ENCODE measurements at places on chromosomes 4 and X. TPM values are rescaled to one million over a fixed set of nuclear protein-coding genes. Genes with fewer than 3 reads are reported as not detected.

DNA sequence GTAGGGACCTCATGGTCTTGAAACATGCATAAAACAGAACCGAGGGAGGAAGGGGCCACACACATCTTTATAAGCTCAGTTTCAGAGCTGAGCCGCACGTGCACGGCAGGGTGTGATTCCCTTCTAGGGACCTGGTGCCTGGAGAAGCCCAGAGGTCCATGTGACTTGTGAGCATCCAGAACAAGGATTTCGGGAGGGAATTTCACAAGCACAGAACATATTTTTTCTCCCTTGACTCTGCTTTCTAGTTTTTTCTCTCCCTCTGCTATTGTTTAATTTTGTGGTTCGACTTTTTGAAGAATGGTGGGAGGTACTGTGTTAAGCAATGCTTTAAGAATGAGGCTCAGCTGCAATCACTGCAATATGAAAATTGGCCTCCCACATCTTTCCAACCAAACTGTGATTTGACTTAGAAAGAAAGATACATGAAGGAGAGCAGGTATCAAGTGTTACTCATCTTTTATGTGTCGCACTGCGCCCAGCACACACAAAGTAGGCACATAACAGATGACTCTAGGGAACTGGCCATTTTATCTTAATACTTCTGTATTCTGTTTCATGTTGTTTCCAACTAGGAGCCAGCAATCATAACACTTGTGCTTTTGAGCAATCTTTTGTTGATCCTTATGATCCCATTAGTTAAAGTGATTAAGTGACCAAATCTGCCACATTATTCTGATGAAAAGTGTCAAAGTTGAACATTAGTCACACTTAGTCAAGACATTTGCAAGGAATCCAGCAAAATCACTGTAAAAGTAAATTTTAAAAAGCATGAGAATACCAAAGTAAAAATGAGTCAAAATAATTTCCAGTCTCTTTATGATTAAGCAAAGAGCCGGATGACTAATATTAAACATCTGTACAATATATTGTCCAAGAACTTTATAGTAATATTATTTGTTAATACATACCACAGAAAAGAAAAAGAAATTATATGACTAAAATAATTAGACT lies 86.4 kb downstream of the SHISA3 start:
- DNase-seq: no peak

GRCh38 chrX:12711435-12712040 lies 79.7 kb upstream of the PRPS2 start:
- DNase-seq: no peak

GRCh38 chr4:52646741-52647140 lies 12.4 kb downstream of the USP46 start:
- no peak for DNase-seq

GRCh38 chrX:119503484-119503861 lies 35.2 kb downstream of the SLC25A5 start:
- no peak for DNase-seq

GRCh38 chr4:150149381-150149780 lies 71.1 kb downstream of the DCLK2 start:
- DNase-seq: no peak

DNA sequence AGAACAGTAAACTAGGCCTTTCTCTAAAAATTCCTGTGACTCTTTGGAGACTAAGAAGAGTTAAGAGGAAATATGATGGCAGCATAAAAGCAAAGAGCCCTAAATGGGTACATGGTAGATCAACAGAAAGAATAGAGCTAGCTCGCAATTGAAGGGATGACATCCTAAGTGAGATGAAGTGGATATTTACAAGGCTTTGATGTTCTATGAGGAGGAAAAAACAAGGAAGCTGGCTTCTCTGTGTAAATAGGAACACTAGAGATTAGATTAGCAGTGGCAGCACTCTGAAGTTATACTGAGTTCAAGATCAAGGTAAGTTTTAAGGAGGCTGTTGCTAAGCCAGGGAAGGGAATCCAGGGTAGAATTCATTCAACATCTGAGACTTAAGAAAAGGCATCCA lies 73.1 kb upstream of the MBNL3 start:
- DNase-seq: no peak

GRCh38 chr4:79199743-79200142 lies 126.1 kb downstream of the NAA11 start:
- no peak for DNase-seq

- DNase-seq: no peak
These were observed 3.2 kb downstream of the RPS6KA3 start for GRCh38 chrX:20263474-20263873.

GRCh38 chrX:75786290-75786689 lies 1.2 kb upstream of the MAGEE2 start:
- DNase-seq: no peak

- DNase-seq: no peak
These were observed 98.0 kb upstream of the DKK2 start for GRCh38 chr4:107133965-107134653.

DNA sequence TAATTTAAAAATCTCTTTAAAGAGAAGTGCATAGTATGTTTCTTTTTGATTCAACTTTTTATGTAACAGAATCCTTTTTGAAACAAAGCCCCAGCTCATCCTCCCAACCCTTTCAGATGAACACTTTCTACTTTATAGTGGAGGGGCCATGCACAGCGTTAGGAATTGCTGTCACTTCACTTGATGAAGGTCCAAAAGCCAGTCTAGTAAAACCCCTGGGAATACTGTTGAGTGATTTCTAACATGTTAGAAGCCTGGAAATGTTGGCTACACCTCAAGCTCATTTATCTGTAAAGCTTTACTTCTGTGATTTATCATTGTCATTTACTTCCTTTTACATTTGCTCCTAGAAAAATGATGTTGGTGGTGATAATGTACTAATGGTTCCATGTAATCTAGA lies 1608.9 kb upstream of the TENM3 start:
- DNase-seq: no peak

DNA sequence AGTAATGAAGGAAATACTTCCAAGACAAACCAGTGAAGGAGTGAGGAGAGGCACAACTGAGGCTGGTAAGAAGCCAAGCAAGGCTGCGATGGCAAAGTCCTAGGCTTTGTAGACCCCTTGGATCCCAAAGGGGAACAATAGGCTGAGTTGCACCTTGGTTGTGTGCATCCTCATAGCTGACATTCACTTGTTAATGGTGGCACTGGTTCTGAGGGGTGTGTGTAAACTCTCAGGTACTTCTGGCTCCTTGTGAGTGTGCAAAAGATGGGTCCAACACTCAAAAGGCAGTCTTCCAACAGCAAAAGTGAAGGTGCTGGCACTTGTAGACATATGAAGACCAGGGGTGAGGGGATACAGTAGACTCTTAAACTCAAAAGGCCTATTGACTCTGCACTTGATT lies 60.5 kb downstream of the CCNG2 start:
- DNase-seq: no peak

GRCh38 chrX:129731228-129731627 lies 7.6 kb upstream of the XPNPEP2 start:
- DNase-seq: no peak

DNA sequence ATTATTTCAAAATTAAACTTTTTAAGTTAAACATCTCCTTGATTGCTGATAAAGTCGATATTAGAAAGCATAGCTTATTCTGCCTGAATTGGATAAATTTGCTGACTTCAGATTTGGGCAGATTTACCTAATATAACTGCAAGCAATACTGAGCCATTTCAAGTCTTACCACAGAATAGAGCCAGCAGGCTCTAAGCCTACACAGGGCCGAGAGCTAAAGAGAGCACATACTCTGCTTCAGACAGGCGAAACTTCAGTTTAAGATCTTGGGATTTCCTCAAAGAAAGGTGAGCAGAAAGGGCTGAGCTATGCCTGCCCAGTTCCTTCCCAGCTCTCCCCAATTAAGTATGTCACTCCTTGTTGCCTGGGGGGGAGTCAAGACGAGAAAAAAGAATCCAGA lies 240.6 kb upstream of the NOCT start:
- no peak for DNase-seq

DNA sequence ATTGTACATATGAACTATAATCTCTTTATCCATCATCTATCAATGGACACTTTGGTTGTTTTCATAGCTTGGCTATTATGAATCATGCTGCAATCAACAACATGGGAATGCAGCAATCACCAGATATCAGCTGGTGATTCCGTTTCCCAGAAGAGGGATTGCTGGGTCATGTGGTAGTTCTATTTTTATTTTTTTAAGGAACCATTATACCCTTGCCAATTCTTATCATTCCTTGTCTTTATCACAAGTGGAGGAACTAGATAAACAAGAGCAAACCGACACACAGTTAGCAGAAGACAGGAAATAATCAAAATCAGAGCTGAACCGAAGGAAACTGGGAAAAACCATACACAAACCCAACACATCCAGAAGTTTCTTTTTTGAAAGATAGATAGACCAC lies 14.5 kb upstream of the LNX1 start:
- no peak for DNase-seq

GRCh38 chrX:2145692-2146367 lies 354.9 kb downstream of the DHRSX start:
- no peak for DNase-seq

DNA sequence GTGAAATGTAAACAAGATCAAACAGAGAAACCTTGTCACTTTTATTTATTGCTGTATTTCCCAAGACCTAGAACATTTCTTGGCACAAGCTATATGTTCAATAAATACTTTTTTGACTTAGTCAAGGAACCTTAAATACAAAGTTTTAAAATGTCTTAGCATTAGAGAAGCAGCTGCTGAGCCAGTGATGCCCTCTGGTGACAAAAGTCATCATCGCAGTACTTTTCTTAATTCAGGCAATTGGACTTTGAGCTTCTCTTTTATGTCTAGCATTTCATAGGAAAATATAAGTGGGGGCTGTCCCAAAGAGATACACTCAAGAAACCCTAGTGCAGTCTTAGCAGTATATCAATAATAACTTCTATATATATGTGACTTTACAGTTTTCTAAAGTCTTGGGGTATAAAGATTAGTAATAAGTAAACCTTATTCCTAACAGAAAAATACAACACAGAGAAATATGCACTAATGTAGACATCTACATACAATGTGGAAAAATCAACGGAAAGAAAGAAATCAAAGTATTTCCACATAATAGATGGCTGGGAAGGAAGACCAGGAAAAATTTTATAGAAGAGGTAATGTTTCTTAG lies 118.4 kb downstream of the DTHD1 start:
- peak; percentile 74 for DNase-seq

DNA sequence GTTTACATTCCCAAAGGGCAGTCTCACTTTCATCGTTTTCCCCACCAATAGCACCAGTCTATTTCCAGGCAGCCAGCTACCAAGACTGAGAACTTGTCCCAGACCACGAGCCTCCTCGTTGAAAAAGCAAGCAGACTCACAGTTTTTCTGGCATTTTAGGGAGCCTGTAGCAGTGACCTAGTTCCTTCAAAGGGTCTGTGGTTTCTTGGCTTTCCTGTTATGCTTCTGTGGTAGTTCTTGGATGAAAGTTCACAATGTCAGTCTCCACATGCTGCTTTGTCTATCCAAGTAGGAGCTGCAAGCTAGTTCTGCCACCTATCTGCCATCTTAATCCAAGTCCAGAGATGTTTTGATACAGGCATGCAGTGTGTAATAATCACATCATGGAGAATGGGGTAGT lies 151.6 kb upstream of the ZC4H2 start:
- DNase-seq: no peak

- no peak for DNase-seq
These were observed 108.3 kb downstream of the QRFPR start for GRCh38 chr4:121272526-121272925.

Gene RAB40AL
- total RNA-seq: not detected

Gene TKTL2
- not detected for total RNA-seq

Gene PLP2
- 130 TPM for total RNA-seq

Gene FHIP1A
- total RNA-seq: 0.86 TPM

Gene CENPE
- 39.0 TPM for total RNA-seq

Gene PPBP
- total RNA-seq: not detected
